ENCODE measurements at places on chromosomes 12 and 14.

- DNase-seq, result no peak
These were observed 58.0 kb downstream of the TRAFD1 start for GRCh38 chr12:112183141-112184021.

DNA sequence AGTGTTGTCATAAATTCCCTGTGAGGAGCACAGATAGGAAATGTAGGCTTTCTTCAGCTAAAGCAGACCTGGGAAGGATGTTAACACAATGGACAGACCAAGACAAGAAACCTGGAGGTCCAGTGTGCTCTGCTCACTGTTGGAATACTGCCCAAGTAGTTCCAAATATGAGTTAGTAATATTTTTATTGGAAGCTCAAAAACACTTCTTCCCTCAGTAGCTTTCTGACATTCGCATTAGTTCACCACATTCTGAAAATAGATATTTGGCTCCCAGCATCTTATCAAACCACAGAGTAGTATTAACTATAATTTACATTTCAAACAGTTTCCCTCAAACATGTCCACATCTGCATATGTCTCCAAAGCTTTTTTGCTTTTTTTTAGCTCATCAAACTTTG lies 74.8 kb upstream of the PYGL start:
- no peak for DNase-seq

GRCh38 chr12:65881965-65882413 lies 57.7 kb downstream of the HMGA2 start:
- DNase-seq, result no peak

GRCh38 chr14:63269561-63270225 lies 49.0 kb downstream of the GPHB5 start:
- DNase-seq, result no peak

DNA sequence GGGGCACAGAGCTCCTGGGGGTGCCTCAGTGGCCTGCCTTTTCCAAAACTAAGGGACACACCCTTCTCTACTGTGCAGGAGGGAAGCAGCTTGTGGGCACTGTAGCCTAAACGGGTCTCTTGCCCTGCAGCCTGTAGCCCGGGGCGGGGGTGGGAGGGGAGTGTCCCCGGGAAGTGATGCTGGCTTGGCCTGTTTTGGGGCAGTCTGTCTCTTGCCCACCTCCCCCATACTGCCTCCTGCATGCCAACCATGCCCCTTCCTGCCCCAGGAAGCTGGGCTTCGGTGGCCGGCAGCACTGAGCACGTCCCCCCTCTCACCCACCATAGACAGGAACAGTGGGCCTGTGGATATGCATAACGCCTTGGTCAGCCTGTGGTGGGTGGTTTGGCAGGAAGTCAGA lies 43.4 kb downstream of the PRIMA1 start:
- DNase-seq, result no peak

GRCh38 chr14:20143911-20144310 lies 5.3 kb downstream of the OR4N5 start:
- DNase-seq, result no peak

DNA sequence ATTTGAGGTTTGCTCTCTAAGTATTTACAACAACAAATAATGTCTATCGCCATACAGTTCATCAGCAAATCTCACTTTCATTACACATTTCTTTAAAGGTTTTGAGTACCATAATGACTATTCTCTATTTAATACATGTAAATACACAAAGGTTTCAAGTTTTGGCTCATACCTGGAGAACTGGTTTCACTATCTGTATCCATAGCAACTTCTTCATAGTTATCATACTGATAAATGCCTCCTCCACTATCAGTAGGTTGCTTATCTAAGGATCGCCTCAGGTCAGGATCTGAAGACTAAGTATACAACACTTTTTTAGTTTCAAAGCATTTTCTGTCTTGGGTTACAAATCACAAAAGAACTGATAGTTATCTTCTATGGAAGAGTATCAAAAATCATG lies 21.4 kb downstream of the ZFC3H1 start:
- DNase-seq, result no peak

- DNase-seq, result no peak
These were observed 71.9 kb downstream of the CRACR2A start for GRCh38 chr12:3680919-3681594.

- no peak for DNase-seq
These were observed 163.0 kb downstream of the BRMS1L start for GRCh38 chr14:35988972-35989690.

GRCh38 chr14:95356245-95356869 lies 36.6 kb upstream of the CLMN start:
- DNase-seq, result no peak

DNA sequence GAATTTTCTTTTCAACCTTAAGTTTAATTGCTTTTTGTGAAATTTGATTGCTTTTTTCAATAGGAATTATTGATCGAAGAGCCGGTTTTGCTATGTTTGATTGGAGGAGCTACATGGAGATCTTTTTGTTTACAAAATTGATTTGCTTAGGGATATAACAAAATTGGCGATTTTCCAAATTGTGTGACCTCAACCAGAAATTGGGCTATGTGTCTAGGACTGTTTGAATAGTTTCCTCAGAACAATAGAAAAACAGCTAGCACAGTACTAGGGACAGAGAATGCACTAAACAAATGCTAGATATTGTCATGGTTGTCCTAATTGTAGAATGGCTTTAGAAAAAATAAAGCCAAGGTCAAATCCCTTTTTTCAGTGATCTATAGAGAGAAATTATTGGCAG lies 2.4 kb downstream of the SLC17A8 start:
- DNase-seq, result no peak

- DNase-seq, result no peak
These were observed 56.0 kb downstream of the TTC9 start for GRCh38 chr14:70697701-70698100.

- no peak for DNase-seq
These were observed 1.6 kb downstream of the ALDH2 start for GRCh38 chr12:111768159-111768895.

GRCh38 chr12:58425481-58426392 lies 484.4 kb downstream of the ATP23 start:
- DNase-seq, result no peak

- no peak for DNase-seq
These were observed 31.3 kb downstream of the FBXO34 start for GRCh38 chr14:55302367-55303124.

DNA sequence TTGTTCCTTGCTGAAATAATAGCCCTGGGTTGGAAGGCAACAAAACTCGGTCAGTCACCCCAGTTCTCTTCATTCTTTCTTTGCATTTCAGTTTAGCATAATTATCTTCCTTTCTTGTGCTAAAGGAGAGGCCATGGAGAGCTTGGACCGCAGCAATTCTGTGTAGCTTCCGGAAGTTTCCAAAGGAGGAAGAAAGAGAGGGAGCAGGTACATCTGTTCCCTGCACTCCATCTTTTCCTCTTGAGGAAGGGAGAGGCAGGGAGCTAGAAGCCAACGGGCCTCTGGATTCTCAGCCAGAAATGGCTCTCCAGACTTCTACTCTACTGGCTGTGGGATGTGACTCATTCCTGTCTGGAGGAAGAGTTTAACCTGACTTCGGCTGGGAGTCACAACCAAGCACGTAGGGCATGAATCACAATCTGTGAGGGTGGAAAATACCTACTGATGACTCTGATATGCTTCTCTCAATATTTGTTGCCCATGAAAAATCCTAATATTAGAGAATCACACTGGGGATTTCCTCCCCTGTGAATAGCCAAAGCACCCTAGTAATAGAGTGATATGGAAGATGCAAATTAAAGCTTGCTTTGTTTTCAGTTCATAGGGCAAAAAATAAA lies 17.0 kb downstream of the ANO6 start:
- DNase-seq, result no peak

DNA sequence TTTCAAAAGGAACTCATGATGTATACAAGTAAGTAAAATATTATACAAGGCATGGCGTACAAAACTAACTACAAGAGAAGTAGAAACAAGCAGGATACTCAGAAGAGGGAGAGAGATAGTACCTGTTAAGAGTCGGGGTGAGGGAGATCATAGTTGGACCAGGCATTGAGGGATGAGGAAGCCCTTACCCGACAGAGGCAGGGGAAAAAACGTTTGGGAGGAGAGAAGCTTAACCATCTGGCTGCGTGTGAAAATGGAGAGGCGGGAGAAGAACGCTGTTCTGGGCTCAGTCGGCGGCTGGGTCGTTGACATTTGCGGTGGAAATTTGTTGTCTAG lies 575 bp upstream of the FMNL3 start:
- DNase-seq, result no peak

All from stimulated activated CD4-positive, alpha-beta T cell treated with anti-CD3 and anti-CD28 coated beads, TNF-alpha, amount 100 ng/mL, for 1 hour (primary cell).